Adipocyte (in vitro differentiated cells): ENCODE measurements at places on chromosomes 11 and 22.

- peak; percentile 94 for DNase-seq
These were observed 42.6 kb upstream of the APOA1 start for GRCh38 chr11:116879800-116880625.

GRCh38 chr11:67024410-67024809, 1.5 kb downstream of the SYT12 start:
- DNase-seq, result no peak

- DNase-seq, result no peak
These were observed 25.6 kb upstream of the MMP12 start for GRCh38 chr11:102900346-102900745.

DNA sequence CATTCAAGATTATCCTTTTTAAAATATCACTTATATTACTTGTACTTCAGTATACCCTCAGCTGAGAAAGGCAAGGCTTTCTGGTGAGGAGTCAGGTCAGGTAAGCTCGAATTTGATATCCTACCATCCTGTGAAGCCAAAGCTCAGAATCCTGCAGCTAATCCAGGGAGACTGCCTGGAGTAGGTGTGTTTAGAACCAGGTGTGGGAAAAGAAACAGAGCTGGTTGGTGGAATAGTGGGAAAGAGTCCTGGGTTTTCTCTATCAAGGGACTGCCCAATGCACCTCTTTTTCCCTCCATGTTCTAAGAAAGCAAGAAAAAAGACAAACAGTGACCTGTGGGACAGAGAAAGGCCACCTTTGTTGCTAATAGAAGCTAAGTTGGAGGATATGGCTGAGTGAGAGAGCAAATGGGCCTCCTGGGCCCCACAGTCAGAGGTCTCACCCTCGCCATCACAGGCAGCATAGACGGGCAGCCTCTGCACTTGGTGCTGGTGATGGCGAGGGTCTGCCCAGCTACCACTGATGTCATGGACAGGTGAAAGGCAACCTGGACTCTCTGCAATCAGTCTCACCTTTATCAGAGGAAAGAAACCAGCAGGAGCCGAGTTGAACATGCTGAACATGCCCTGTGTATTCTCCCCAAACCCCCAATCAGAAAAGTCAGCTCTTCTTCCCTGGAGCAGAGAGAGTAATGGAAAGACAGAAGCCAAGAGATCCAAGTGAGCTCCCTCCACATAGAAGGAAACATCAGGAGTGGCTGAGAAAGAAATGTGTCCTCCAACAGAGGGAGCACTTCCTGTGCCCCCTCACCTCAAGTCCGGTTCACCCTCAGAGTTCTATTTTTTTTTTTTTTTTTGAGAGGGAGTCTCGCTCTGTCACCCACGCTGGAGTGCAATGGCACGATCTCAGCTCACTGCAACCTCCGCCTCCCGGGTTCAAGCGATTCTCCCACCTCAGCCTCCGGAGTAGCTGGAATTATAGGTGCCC, 491.3 kb downstream of the BUD13 start:
- DNase-seq, result no peak

- no peak for DNase-seq
These were observed 24.0 kb downstream of the PLAAT3 start for GRCh38 chr11:63590024-63590788.

DNA sequence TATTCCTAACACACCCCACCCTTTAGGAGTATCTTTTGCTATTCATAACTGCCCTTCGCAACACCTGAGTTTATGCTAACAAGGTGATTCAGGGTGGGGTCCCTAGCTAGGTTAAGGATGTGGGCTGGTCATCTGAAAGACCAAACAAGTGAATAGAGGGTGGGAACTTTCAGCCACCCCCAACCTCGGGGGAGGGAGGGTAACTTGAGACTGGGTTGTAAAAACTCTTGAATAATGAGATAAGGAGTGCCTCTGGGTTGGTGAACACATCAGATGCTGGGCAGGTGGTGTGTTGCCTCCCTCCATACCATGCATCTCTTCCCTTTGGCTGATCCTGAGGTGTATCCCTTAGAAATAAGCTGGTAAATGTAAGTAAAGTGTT, 111.5 kb downstream of the SWAP70 start:
- DNase-seq, result no peak

DNA sequence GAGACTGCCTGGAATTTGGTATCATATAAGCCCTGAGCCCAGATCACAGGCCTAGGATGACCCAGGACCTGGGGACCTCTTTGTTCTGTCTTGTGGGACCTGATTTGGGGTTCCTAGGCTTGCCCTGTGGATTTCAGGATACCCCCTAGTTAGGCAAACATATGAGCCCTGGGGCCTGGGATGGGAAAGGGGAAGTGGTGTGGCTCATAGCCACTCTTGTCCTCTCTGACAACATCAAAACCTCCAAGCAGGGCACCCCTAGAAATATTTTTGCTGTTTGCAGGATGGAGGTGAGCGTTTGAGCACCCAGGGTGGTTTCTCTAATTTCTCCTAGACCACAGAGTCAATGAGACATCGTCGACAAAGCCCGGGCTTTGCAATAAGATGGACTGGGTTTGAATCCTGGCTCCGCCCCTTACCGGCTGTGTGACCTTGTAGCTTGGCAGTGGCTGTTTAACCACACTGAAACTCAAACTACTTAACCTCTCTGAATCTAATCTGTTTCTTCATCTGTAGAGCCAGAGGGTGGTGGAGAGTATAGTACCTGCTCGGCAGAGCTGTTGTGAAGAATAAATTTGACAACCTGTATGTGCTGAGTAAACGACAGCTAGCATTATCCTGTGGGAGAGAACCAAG, 5.3 kb upstream of the LRRC10B start:
- DNase-seq, result no peak

DNA sequence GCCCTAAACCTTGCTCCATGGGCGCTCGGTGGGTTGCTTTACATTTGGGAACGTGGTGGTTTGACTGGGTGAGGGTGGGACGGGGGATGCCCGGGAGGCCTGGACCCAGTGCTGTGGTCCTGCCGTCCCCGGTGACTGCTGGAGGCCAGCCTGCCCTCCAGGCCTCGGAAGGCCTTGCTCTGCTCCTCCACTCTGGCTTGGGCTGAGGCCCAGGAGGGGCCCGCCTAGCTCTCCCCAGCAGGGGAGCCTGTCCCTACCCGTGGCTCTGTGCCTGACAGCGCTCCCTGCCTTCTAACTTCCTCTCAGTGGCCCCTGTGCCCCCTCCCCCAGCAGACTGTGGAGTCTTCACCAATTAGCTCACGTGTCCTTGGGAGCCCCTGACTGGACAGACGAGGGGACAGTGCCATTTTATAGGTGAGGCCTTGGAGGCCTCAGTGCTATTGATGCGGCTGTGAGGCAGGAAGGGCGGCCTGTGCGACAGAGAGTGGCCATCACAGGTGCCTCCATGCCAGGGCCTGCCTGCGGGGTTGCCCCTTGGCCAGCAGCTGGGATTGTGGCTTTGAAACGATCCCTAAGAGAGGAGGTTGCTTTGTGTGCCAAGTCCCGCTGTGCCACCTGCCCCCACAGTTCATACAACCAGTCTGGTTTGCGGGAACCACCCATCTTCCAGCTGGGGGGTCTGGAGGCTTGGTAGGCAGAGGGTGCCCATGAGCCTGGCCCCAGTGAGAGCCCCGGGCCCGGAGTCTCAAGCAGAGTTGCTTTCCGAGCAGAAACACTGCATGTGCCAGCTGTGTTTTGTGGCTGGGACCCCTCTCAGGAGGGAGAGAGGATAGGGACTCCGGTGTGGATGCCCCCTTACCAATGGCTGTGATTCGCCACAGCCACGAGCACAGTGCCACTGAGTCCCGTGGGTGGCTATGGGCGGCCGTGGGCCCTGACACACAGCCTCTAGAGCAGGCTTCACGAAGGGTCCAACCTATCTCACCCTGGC, 17.7 kb downstream of the TPCN2 start:
- DNase-seq, result no peak

- DNase-seq, result no peak
These were observed 13.1 kb downstream of the MS4A15 start for GRCh38 chr11:60769811-60770210.

GRCh38 chr11:10857459-10857708, 469 bp downstream of the ZBED5 start:
- DNase-seq, result no peak

GRCh38 chr11:44923806-44924205, 26.9 kb downstream of the TP53I11 start:
- DNase-seq, result no peak

DNA sequence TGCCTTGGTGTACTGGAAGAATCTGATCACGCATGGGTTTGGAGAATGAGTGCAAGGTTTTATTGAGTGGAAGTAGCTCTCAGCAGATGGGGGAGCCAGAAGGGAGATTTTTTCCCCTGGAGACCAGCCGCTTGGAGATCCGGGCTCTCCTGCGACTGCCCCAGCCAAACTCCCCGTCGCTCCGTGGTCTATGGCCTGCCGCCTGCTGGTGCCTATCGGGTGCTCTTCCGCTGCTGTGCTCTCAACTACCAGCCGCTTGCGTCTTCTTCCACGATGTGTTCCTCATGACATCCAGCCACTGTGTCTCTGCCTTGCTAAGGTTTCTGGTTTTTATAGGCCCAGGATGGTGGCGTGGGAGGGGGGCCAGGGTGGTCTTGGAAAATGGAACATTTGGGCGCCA, 145.6 kb upstream of the UBASH3B start:
- DNase-seq, result no peak

DNA sequence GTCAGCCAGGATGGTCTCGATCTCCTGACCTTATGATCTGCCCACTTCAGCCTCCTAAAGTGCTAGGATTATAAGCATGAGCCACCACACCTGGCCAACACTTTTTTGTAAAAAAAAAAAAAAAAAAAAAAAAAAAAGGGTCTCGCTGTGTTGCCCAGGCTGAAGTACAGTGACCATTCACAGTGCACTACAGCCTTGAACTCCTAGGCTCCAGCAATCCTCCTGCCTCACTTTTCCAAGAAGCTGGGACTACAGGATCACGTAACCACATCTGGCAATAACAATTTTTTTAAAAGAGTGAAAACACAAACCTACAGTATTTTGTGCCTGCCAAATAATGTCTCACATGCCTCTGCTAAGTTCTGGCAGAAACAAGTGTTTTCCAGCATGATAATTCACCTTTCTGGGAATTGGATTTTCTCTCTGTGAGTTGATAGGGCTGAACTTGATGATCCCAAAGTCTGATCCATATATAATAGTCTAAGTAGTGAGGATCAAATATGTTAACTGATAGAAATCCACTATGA, 30.6 kb downstream of the ADORA2A start:
- DNase-seq, result no peak

DNA sequence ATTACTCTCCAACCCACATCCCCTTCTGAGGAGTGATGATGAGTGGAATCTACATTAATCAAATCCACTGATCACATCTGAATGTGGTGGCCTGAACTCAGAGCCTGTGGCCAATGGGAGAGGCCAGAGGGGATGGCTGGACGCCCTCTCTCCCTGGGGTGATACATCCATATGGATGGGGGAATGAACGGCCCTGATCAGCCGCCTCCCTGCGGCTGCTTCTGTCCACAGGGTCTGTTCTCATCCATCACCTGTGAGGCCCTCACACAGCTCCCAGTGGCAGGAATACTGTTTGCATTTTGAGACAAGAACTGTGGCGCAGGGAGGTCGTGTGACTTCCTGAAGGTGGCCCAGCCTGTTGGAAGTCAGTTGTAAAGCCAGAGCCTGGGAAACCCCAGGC, 78.3 kb upstream of the SHISAL1 start:
- DNase-seq, result no peak

DNA sequence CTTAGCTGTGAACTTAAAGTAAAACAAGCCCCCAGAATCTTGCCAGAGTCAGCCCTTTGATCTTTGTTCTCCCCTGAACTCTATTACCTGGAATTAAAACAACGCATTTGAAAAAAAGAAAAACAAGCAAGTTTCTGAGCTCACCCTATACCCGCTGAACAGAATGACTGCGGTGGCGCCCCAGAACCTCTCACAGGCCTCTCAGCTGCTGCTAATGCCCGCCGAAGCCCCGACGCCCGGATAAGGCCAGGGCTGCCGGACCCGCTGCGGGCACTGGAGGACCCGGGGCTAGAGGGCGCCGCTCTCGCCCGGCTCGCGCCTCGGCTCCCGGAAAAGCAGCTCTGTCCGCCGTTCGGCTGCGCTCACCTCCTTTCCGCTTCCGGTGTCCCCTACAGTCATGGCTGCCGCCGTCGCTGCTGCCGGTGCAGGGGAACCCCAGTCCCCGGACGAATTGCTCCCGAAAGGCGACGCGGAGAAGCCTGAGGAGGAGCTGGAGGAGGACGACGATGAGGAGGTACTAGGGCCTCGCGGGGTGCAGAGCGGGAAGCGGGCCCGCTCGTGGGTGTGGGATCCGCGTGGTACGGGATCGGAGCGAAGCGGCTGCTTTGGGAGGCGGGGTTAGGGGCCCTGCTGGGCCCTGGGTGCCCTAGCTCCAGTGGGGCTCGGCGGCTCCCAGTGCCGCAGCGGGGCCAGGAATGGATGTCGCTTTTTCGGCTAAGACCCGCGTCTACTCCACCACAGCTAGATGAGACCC, at the start of gene TOMM22:
Gene TOMM22 (plus strand): TSS at position 376 of the 754 bp plus-strand sequence. CDS start 22 bp downstream, at position 398.
- DNase-seq, result peak; percentile 96

GRCh38 chr11:78783301-78783700, 208.6 kb upstream of the NARS2 start:
- no peak for DNase-seq

GRCh38 chr11:34351687-34352469, 5.9 kb downstream of the ABTB2 start:
- DNase-seq, result no peak
